ENCODE measurements at places on chromosomes 2 and 18.

- no peak for DNase-seq
These were observed 88.3 kb downstream of the ATAD2B start for GRCh38 chr2:23838581-23838980.

GRCh38 chr2:227805578-227805977 lies 8.1 kb upstream of the CCL20 start:
- DNase-seq, result peak; percentile 8

DNA sequence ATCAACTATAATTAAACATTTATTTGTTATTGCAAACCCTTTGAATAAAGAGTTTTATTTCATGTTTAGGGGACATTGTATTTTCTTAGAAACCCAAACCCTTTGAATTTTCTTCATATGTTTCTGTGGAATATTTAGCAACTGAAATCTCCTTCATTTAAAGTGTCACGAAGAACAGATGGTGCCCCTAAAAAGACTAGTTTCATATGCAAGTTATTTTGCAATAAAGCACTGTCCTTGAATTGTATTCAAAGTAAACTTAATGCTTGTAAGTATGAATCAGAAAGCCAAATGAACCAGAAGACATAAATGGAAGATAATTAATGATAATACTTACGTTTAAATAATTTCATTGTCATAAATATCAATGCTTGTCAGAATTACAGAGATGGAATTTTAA lies 151.9 kb upstream of the CWC22 start:
- DNase-seq, result no peak

- DNase-seq, result no peak
These were observed 105.4 kb upstream of the CNGA3 start for GRCh38 chr2:98240786-98241398.

DNA sequence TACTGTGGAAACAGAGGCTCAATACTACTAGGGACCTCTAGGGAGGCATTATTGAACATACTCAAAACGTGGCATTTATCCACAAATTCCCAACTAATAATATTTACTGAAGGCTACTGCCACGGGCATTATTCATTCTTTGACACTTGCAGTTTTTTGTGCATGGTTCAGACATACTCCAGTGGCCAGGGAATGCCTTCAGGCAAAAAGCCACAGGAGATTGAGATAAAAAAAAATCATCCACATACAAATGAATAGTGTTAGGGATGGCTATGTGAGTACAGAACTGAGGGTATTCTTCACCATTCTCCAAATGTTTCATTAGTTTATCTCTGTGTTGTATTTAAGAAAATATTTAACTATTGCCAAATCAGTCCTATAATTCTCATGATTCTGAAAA lies 974.9 kb upstream of the PIK3C3 start:
- DNase-seq, result no peak

- no peak for DNase-seq
These were observed 73.6 kb downstream of the COPS8 start for GRCh38 chr2:237159006-237159911.

DNA sequence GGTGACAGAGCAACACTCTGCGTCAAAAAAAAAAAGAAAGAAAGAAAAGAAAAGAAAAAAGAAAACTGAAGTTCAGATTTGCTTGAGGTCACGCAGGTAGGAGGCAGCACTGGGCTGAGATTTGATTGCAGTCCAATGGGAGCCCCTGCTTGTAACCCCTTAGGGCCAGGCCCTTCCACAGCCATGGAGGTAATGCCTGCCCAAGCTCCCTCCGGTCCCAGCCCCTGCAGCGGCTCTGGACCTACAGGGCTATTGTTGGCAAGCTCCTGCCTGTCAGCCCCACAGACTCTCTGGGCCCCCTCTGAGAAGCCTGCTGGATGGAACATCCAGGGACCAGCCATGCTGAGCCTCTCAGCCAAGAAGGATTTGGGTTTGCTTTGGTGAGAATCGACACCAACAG lies 12.2 kb downstream of the ZFP36L2 start:
- no peak for DNase-seq

DNA sequence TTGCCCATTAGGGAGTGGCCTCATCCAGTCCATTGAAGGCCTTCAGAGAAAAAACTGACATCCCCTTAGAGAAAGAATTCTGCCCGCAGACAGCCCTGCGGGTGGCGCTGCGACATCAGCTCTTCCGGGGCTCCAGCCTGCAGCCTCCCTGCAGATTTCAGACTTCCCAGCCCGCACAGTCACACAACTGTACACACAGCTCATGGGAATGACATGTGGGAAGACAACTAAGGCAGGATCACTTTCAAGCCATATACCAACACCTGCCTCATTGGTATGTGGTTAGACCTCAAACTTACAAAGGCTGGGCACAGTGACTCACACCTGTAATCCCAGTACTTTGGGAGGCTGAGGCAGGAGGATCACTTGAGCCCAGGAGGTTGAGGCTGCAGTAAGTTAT lies 24.8 kb upstream of the TUBB6 start:
- no peak for DNase-seq

DNA sequence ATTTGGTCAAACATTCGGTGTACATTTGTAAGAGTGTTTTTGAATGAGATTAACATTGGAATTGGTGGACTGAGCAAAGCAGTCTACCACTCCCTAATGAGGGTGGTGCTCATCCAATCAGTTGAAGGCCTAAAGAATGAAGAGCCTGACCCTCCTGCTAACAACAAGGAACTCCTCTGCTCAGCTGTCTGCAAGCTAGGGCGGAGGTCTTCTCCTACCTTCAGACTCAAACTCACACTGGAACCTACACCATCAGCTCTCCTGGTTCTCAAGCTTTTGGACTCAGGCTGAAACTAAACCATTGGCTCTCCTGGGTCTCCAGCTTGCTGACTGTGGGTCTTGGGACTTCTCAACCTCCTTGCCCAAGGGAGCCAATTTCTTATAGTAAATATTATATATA lies 55.5 kb upstream of the NPAS2 start:
- no peak for DNase-seq

DNA sequence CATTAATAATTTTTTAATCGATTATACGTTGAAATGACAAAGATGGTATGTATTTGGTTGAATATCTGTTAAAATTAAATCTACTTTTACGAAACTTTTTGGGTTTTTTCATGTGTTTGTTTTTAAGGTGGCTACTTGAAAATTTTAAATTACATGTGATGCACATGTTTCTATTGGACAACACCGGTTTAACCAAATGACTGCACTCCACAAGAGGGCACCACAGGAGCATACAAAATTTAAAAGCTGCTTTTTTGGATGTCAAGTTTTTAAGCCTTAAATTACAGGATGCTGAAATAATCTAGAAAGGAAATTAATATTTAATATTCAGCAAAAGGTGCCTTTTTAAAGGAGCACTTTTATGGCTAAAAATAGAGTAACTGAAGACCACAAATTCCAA lies 98.7 kb downstream of the ACVR1 start:
- peak; percentile 27 for DNase-seq

GRCh38 chr2:177747384-177747783 lies 325.2 kb downstream of the PDE11A start:
- DNase-seq, result no peak

DNA sequence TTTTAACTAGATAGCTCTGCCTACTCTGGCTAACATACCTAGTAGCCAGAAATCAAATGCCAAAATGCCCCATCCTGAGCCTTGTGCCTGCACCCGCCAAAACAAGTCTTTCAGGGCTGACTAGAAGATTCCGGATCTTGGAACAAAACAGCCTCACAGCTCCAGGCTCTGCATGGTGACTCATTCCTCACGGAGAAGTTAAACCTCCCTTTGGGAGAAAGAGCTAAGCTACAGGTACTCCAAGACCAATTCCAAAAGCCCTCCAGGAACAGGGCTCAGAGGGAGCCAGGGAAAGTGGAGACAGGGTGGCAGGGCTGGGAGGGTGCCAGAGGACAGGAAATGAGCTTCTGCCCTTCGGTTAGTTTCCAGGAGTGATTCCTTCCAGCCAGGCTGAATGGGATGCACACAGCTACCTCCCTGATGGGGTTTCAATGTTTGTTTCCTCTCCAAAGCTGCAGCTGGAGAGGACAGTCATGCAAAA lies 295.6 kb downstream of the TNS1 start:
- no peak for DNase-seq

DNA sequence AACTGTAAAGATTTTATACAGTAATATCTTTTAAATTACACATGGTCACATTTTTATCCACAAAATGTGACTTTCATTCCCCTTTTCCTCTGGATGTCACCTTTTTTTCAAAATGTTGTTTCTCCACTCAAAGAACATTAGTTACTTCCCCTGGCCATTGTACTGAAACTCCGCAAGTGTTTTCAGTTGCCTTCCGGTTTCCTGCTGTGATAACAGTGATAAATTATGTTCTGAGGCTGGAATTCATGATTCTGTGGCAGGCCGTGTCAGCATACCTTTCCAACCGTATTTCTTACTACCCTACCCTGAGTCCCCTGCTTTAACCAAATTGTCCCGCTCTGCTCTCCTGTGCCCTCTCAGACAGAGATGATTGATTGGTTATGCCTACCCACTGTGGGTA lies 53.5 kb downstream of the MGAT5 start:
- no peak for DNase-seq

DNA sequence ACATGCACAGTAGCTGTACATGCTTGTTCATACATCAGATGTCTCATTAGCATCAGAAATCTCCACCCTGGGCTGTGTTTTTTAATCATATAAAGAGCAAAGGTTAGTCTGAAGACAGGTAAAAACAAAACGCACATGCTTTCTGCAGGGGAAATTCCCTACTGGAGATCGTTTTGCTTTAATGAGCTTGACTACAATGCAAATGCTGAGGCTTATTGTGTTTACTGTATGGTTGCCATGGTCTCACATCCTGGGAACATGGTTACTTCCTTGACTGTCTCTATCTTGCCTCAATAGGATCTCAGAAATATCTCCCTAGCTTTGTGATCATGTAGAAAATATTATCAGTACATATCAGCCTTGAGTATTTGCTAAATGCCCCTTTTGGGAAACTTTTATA lies 336.5 kb upstream of the TFPI start:
- no peak for DNase-seq

GRCh38 chr2:224525774-224526173 lies 59.4 kb downstream of the CUL3 start:
- DNase-seq, result no peak

GRCh38 chr2:132951008-132951714 lies 281.2 kb upstream of the LYPD1 start:
- no peak for DNase-seq

GRCh38 chr2:212033888-212034287 lies 504.7 kb downstream of the ERBB4 start:
- no peak for DNase-seq

Data from T-cell (primary cell).